Right cardiac atrium (tissue), 5 donors: ENCODE measurements at places on chromosomes 5 and 9.
A peak's percentile ranks its signal among the peaks of the same experiment; 100 is the strongest.

GRCh38 chr5:39518516-39518915 lies 93.7 kb upstream of the DAB2 start:
- DNase-seq = no peak

DNA sequence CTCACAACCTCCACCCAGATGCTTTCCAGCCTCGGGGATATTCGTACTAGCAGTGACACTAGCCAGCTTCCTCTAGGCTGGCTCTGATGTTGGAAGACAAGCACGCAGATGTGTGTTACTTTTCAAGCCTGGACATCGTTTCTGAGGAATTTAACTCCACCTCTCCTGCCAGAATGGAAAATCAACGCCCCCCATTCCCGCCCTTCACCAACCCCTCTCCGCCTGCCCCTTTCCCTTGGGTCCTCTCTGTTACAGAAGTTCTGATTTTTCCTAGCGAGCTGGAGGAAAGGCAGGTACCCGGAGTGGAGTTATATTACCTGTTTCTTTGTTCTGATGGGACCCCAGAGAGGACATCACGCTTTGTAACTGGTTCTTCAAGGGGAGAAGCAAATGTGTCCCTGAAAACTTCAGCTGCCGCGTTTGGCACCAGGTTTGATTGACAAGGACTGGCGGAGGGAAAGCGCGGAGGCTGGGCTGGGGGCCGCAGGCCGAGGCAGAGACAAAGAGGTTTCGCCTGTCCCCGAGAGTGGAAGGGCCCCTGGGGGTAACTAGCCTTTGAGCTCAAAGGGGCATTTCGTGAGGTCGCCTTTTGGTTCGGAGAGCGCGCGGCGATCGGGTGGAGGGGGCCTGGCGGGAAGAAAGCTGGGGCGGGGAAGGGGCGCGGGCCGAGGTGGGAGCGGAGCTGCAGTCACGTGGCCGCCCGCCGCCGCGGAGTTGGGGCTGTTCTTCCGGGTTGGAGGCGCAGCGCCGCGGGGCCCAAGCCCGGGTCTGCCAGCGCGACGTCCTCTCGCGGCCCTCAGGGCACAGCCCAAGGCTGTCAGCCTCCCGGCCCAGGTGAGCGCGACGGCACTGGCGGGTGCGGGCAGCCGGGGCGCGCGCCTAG lies at the start of gene NNT:
Gene NNT, plus strand, starts transcription at position 720 of the 883 bp plus-strand sequence. CDS start 6,016 bp downstream, outside the sequence.
- DNase-seq = peak; percentile 93

DNA sequence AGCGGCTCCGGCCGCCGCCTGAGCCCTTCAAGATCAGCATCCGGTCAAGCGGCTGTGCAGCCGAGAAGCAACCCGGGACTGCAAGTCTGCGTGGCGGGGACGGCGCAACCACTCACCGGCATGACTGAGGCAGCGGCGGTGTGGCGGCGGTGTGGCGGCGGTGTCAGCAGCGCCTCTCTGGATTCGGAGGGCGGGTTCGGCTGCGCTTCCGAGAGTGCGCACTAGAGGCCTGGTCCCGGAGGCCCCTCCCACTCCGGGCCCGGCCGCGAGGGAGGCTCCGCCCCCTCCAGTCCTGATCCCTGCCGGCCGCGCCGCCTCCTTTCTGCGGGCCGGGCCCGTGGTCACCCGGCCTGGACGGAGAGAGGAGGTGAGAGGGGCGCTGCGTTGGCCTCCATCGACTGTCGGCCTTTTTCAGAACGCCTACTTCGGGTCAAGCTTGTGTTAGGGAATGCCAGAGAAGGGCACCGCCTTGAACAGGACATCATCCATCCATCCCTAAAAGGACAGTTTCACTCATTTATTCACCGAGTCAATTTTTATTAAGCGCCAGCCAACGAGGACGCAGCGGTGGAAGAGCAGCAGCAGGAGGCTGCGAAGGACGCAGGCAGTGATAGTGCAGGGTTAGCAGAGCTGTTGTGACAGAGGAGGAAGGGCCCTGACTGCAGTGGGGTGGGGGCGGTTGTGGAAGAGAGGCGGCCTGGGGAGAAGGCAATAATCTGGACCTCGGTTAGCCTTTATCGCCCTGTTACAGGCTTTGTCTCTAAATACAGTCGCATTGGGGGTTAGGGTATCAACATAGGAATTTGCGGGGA lies at the start of gene ATOX1:
Gene ATOX1, minus strand, starts transcription at position 202 of the 812 bp plus-strand sequence. Its CDS starts 80 bp downstream, at position 122.
- DNase-seq = peak; percentile 97

- no peak for DNase-seq
Observed at GRCh38 chr5:87399720-87400119, 13.0 kb downstream of the CCNH start.

DNA sequence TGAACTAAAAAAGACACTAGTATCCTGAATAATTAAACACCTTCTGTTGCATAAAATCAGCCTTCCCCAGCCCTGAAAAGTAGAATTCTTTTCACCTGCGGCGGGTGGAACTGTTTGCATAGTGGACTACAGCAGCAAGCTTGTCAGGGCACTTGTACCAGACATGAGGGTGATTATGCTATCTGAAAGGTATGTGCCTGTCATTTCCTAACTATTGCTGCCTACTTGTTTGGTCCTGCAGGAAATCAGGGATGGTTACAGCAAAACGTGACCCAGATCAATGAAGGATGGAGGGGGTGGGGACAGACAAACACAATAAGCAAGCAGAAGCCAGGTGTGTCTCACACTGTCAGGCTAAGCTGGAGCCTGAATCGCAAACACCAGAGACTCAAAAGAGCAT lies 385.6 kb downstream of the MLLT3 start:
- DNase-seq = no peak

- DNase-seq = no peak
Observed at GRCh38 chr5:111636736-111637135, 120.3 kb downstream of the NREP start.

DNA sequence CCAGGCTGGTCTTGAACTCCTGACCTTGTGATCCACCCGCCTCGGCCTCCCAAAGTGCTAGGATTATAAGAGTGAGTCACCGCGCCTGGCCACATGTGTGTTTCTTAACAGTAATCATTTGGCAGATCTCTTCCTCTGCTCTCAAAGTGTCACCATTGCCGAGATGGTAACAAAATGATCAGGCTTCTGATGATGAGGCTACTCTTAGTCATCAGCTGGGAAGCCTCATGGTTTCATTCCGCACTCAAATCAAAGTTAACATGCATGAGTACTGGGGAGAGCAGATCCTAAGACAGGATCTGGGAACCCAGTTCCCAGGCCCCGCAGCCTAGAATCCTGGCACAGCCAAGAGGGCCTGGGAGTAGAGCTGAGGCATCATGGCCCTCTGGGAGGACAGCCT lies 27.4 kb downstream of the BARHL1 start:
- no peak for DNase-seq

GRCh38 chr5:150631326-150631701 lies 9.1 kb upstream of the SYNPO start:
- DNase-seq = no peak

DNA sequence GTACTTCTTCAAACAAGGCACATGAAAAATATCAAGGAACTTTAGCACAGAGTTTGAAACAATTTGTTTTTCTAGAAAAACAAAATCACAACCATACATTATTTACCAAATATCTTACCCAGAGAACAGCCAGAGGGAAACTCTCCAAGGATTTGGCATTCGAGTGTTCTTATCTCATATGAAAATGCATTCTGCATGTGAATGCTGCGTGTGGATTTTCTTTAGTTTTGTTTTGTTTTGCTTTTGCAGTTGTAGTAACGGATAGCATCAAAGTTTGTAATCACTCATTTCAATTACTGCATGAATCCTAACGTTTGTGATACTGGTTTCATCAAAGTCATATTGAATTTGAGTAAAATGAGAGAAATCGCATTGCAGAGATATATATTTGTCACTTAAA lies 28.0 kb downstream of the ADAMTSL1 start:
- no peak for DNase-seq

DNA sequence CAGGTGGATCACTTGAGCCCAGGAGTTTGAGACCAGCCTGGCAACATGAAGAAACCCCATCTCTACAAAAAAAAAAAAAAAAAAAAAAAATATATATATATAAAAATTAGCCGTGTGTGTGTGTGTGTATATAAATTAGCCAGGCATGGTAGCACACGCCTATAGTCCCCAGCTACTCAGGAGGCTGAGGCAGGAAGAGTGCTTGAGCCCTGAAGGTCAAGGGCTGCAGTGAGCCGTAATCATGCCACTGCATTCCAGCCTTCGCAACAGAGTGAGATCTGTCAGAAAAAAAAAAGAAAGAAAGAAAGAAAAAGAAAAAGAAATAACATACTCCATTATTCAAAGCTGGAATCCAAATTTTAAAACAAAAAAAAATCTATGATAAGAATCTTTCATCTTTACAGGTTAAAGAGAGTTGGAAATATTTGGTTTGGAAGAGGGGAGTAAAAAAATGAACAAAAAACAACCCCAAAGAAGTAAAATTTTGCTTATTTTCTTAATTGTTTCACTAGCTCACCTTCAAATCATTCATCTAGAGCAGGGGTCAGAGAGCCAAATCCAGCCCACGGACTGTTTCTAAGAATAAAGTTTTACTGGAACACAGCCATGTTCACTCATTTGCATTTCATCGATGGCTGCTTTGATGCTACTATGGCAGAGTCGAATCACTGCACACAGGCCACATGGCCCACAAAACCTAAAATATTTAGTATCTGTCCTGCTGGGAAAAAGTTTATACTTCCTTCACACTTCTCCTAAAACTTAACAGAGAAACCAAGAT lies 109.9 kb downstream of the DROSHA start:
- DNase-seq = no peak

DNA sequence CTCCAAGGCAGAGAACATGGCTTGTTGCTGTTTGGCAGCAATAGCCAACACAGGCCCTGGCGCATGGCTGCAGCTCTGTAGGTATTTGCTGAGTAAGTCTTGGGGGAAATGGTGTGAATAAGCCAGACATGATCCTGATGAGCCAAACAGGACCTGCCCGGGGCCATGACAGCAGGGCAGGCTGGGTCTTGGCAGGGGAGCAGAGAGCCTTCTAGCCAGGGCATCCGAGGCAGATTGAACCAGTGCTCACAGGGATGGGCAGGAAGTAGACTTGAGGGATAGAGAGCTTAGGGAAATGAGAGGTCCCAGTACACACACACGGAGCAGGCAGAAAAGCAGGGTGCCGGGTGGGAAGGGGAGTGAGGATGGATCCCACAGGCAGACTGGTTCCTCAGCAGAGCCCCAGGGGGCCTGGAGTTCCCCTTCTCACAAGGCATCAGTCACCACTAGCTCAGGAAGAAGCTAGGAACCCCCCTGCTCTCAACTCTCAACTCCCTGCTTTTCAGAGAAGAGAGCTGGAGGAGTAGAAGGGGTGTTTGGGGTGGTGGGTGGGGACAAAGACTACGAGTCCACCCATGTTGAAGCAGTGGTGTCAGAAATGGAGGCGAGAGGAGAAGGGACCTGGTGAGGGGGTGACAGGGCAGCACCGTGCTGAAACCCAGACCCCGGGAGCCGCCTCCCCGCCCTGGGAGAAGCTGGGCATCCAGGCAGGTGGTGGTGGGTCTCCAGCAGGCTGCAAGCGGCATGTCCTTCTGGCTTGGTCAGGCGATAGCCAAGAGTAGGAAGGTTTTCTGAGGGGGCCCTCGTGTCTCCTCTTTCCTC lies 111.1 kb downstream of the RGS3 start:
- no peak for DNase-seq

GRCh38 chr9:123589361-123590239 lies 233.6 kb downstream of the CRB2 start:
- no peak for DNase-seq

GRCh38 chr5:55173687-55174230 lies 782 bp upstream of the CDC20B start:
- no peak for DNase-seq

DNA sequence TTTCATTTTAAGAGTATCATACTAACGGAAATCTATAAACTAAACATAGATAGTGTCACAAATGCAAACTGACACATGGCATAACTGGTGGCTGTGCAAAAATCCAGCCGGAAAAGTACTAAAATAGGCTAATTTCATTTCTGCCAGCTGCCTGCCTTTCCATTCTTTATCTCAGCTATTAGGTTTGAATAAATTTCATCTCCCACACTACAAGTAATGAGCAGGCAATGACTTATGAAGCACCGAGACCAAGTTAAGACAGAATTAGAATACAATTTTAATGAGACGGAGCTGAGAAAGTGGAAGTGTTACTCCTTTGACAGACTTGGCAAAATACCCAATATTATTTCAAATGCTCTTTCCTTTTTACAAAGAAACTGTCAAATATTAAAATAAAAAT lies 258.8 kb upstream of the ZNF608 start:
- DNase-seq = no peak

GRCh38 chr5:57434227-57434640 lies 48.4 kb downstream of the ACTBL2 start:
- peak; percentile 70 for DNase-seq

GRCh38 chr5:141982626-141983025 lies 13.7 kb downstream of the RNF14 start:
- no peak for DNase-seq

GRCh38 chr9:116432051-116432450 lies 255.1 kb upstream of the TRIM32 start:
- no peak for DNase-seq

DNA sequence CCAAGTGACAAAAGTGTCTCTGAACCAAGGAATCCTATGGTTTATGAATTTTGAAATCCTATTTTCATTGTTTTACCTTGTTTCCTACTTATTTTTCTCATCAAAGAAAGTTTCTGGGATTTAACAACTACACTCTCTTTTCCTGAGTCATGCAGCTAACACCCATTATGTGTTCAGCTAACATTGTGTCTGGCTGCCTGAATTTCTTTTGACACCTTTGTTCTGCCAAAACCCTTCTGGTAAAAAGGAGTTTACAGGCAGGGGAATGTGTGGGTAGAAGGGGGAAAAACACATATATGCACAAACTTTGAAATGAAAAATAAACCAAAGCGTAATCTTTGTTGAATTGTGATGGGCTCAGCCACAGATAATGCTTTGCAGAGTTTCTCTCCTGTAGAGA lies 146.2 kb downstream of the COX7C start:
- DNase-seq = no peak

GRCh38 chr5:75049456-75050351 lies 2.7 kb downstream of the GCNT4 start:
- DNase-seq = no peak

DNA sequence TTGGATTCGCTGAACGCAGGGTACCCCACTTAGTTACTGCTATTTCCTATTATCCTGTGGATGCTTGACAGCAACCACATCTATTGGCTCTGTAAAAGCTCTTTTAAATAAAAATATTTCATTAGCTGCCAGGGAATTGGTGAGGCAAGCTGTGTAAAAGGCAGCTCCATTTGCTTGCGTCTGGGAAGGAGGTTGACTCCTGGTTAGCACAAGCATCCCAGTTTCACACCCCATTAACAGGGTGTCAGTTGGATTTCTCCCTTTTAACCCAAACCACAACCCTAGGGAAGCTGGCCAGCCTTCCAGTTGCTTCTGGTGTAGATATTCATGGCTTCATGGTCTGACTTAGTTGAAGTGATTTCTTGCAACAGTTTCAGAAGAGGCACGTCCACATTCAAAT lies 151.0 kb downstream of the GPBP1 start:
- peak; percentile 76 for DNase-seq

- DNase-seq = no peak
Observed at GRCh38 chr5:124883681-124884080, 137.2 kb upstream of the ZNF608 start.

GRCh38 chr9:128101690-128102089 lies 25.8 kb downstream of the PTGES2 start:
- DNase-seq = peak; percentile 86

- no peak for DNase-seq
Observed at GRCh38 chr5:118554981-118555380, 433.4 kb downstream of the DTWD2 start.
